Astrocyte (in vitro differentiated cells and primary cell): ENCODE measurements at places on chromosomes 16 and 17. TPM values are rescaled to one million over a fixed set of nuclear protein-coding genes. Genes with fewer than 3 reads are reported as not detected.

DNA sequence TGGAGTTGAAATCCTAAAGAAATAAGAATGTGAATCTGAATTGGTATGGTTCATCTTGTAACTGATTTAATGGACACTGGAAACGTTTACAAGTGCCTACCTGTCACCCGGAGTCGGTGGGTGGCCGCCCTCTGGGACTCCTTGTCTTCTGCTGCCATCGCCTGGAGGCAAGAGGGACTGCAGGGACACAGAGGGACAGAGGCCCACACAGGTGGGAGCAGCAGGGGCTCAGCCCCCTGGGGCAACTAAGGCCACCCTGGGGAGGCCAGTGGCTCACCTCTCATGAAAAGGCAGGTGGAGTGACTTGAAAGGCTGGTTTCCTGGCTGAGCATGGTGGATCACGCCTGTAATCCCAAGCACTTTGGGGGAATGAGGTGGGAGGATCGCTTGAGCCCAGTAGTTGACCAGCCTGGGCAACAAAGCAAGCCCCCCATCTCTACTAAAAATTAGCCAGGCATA is 23.2 kb downstream of the TMEM92 start:
- DNase-seq, result no peak

Gene KRTAP4-1
- total RNA-seq, result not detected in 2 replicates

- DNase-seq, result no peak
Observed at GRCh38 chr17:78114831-78115723, 13.5 kb downstream of the TMC6 start.

Gene TRPV2
- 0.50 and 0.86 TPM in 2 replicates for total RNA-seq

DNA sequence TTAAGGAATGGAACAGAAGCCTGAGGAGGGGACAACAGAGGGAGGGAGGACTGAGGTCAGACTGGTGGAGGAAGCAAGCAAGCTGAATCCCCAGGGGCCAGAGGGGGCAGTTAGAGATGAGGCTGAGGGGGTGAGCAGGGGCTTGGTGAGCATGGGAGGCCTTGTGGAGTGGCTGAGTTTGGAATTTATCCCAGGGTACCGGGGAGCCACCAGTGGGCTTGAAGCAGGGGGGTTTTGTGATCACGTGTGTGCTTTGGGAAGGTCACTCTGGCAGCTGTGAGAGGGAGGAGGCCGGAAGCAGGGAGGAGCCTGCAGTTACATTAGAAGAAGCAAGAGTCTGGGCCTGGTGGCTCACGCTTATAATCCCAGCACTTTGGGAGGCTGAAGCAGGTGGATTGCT is 9.8 kb upstream of the CTCF start:
- DNase-seq, result no peak

Gene EFCAB3
- total RNA-seq, result not detected in 2 replicates

DNA sequence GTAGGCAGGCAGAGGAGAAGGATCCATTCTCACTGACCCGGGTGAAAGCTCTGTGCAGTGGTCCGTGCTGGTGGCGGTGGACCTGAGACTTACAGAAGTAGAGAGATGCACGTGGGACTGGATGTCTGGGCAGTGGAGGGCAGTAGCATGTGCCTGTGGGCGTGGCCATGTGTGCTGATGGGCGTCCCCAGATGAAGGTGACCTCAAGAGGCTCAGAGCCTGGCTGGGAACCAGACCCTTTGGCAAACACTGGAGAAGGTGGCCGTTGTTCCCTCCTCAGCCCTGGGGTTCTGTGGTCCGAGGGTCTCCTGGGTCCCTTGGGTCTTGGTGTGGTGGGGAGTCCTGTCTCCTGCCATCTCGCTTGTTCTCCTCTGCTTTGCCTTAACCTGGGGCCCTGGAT is 15.6 kb downstream of the WSCD1 start:
- DNase-seq, result no peak

- no peak for DNase-seq
Observed at GRCh38 chr16:89506791-89507191, 1.4 kb upstream of the SPG7 start.

Gene ACOX1
- total RNA-seq, result 56.8 and 61.3 TPM in 2 replicates

- DNase-seq, result no peak
Observed at GRCh38 chr16:72811876-72812275, 236.1 kb downstream of the ZFHX3 start.

DNA sequence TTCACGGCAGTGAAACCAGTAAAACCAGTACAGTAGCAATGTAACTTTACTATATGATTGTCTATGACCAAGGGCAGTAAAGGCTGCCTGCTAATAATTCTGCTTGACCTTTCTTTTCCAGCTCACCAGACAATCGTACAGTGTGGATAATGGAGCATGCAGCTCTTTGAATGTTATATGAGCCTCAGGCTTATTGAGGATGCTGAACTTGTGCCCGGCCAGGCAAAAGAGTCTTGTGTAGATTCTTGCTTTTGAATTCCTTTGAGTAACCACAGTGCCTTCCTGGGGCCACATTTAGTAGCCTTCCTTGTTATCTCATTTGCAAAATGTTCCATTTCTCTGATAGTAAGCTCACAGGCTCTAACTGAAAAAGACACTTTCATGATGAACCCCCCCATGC is 131.8 kb downstream of the CDH11 start:
- peak; percentile 25 for DNase-seq
